ENCODE measurements at places on chromosomes 3 and 15.

- DNase-seq: no peak
Observed at GRCh38 chr3:197000211-197000610, 29.4 kb downstream of the MELTF start.

DNA sequence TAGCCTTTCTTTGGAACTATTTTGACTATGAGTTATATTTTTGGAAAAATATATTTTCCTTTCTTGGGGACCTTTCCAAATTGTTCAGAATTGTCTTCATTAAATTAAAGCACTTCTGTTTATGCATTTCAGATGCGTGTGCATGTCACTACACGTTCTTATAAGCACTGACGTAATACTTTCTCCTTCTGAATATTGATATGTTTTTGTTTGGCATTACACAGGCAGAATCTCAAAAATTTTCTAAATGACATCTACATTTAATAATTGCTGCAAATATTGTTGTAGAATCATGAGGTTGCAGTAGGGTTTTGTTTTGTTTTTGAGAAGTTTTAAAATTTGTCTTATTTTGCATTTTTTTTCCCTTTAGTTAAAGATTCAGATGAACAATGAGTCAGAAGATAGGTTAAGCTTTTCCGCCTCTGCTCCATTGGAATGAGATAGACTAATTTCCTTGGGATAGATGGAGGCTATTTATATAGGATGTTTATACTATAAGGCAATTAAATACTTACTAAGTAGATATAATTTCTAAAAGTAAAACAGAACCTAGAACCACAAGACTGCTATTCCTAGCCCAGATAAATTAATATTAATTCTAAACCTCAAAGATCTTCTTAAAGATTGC is 110.8 kb downstream of the MBNL1 start:
- DNase-seq: no peak

GRCh38 chr3:42739401-42740158 is 33.5 kb downstream of the CCDC13 start:
- no peak for DNase-seq

DNA sequence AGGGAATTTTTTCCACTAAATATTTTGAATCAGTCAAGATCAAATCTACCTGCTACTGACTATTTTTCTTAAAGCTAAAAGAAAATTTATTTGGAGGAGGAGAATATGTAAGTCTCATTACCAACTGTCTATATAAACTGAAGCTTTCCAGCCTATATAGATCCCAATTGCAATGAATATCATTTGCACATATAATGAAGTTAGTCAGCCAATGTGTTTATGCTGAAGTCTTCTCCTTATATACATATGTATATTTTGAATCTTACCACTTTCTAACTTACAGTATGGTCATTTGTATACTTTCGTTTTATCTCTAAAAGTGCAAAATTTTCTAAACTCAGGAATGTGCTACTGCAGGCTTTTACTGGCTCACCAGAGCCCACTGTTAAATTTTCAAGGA is 136.5 kb downstream of the SYNPR start:
- no peak for DNase-seq

- DNase-seq: no peak
Observed at GRCh38 chr3:35664460-35664919, 25.2 kb downstream of the ARPP21 start.

DNA sequence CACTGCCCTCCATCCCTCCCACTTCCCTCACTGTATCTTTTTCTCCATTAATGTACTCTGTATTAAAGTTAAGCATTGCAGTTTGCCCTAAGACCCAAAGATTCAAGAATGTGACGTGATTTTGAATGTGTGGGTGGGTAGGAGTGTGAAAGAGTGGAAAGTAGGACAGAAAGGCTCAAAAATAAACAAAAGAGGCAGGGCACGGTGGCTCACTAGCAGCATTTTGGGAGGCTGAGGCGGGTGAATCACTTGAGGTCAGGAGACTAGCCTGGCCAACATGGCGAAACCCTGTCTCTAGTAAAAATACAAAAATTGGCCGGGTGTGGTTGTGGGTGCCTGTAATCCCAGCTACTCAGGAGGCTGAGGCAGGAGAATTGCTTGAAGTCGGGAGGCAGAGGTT is 18.4 kb downstream of the TFRC start:
- no peak for DNase-seq

- DNase-seq: no peak
Observed at GRCh38 chr15:37019479-37020433, 80.6 kb downstream of the MEIS2 start.

DNA sequence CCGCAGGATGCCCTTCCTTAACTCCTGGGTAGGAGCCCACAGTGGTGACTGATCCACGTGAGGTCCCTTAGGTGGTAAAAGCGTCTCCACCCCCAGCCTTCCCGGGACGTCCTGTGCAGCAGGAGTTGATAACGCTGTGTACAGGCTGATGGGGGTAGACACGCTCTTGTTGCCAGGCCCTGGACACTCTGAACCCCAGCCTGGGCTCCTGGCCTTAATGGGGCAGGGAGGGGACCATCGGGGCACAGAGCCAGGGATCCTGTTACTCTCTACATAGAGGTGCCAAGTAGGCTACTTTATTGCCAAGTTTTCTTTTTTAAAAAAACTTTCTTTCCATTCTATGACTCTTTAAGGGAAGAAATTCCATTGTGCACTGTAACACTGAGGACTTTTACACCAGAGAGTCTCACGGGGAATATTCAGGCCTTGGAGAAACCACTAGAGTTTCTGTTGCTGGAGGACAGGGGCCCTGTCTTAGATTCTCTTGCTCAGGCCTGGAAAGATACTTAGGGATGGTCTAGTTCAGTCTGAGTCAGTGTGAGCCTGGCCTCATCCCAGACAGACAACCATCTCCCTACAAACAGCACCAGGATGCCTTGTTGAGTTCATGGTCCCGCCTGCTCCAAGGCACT is 104.3 kb upstream of the RNU6-1 start:
- DNase-seq: no peak

DNA sequence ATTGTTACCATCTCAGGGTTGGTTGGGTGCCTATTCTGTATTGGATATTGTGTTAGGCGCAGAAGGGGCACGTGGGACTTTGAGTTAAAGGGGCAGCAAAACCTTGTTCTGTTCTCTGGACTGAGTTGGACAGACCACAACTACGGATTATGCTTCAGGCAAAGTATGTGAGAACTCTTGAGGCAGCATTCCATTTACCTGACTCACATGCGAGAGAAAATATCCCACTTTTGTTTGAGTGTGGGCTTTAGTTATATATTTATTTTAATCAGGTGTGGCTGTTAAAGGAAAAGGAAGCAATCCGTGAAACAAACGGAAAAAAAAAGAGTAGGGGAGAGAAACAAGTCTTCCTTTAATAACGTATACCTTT is 627 bp upstream of the PLS1 start:
- DNase-seq: no peak

GRCh38 chr3:126889276-126890201 is 93.4 kb upstream of the PLXNA1 start:
- no peak for DNase-seq

- no peak for DNase-seq
Observed at GRCh38 chr15:34644061-34644460, 60.6 kb upstream of the GOLGA8B start.

- DNase-seq: no peak
Observed at GRCh38 chr3:193830791-193831191, 237.8 kb downstream of the OPA1 start.

DNA sequence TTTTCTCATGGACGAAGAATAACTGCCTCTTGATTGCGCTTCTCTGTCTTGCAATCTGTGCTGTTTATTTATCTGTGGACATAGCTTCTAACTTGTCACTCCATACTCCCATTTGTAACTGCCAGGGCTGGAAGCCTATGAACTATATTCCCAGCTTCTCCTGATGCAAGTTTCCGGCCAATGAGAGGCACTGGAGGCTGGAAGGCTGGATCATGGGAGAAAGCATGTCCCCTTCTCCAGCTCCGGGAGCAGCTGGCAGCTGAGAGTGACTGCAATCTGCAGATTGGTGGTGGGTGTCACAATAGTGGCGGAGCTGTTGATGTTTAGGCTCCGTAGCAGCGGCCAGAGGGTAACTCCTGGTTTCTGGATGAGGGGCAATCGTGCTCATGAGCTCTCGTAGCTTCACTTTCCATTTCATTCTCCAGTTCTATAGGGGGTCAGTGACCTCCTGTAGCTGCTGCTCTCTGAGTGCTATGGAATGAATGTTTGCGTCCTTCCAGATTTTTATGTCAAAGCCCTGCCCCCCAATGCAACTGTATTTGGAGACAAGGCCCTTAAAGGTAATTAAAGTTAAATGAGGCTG is 35.7 kb upstream of the PCSK6 start:
- DNase-seq: no peak

GRCh38 chr3:179812096-179812382 is 159.2 kb downstream of the USP13 start:
- no peak for DNase-seq

DNA sequence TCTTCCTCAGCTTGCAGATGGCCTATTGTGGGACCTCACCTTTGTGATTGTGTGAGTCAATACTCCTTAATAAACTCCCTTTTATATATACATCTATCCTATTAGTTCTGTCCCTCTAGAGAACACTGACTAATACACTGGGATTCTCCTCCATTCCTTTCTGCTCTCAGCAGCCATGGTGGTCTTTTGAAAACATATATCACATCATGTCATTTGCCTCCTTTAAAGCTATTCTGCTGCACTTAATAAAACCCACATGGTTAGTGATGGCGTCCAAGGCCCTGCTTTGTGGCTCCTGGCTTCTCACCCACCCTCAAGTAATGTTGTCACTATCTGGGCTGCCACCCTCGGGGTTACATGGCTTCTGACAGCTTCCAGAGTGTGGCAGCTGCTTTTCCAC is 169.5 kb downstream of the CADPS start:
- DNase-seq: no peak

GRCh38 chr15:21260966-21261395 is 179.3 kb downstream of the POTEB3 start:
- DNase-seq: no peak

- no peak for DNase-seq
Observed at GRCh38 chr15:48493084-48493762, 152.3 kb downstream of the FBN1 start.

- no peak for DNase-seq
Observed at GRCh38 chr3:52302426-52303145, 13.5 kb upstream of the DNAH1 start.

GRCh38 chr3:50815844-50816243 is 141.1 kb downstream of the DOCK3 start:
- peak; percentile 4 for DNase-seq

DNA sequence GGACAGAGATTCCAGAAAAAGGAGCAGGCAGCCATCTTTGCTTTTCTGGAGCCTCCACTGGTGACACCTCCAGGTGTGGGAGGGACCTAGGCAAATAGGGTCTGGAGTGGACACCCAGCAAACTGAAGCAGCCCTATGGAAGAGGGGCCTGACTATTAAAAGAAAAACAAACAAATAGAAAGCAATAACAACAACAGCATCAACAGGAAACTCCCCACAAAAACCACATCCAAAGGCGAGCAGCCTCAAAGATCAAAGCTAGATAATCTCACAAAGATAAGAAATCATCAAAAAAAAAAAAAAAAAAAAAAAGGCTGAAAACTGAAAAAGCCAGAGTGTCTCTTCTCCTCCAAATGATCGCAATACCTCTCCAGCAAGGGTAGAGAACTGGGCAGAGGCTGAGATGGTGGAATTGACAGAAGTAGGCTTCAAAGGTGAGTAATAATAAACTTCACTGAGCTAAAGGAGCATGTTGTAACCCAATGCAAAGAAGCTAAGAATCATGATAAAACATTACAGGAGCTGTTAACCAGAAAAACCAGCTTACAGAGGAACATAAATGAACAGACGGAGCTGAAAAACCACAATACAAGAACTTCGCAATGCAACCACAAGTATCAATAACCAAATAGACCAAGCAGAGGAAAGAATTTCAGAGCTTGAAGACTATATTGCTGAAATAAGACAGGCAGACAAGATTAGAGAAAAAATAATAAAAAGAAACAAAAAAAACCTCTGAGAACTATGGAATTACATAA is 225.4 kb downstream of the CTNNB1 start:
- DNase-seq: peak; percentile 24

DNA sequence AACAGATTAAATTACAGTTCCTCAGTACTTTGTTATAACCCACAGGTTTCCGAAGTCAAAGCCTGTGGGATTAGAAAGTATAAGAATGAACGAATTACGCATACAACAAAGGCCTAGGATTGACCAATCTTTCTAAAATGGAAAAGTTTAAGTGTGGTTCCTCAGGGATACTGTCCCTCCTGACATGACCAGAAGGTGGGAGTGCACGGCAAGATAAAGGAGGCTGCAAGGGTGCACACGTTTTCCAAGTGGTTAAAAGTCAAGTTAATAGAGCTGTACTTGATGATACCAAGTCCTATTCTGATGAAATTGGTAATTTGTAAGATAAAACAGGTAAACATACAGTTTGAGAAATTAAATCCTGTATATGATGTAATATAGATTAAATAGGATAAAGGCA is 96.2 kb downstream of the ALDH1A2 start:
- DNase-seq: no peak

DNA sequence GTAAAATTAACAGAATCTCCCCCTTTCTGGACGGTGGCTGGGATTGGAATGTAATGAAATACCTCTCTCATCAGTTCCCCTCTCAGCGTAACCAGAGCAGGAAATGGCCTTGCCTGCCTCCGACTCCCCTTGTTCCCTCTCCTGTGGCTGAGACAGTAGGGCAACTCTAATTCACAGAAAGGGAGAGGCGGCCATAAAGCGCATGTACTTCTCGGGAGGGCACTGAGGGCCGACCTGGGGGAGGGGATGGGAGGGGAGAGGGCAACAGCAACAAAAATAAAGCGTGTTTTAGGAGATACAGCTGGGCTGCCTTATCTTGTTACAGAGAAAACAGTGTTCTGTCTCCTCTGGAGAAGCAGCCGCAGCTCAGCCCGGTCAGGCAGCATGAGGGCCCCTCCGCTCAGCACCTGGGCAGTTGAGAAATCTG is 783.3 kb upstream of the ARRDC4 start:
- no peak for DNase-seq

GRCh38 chr15:32826685-32827084 is 108.9 kb downstream of the GREM1 start:
- no peak for DNase-seq

DNA sequence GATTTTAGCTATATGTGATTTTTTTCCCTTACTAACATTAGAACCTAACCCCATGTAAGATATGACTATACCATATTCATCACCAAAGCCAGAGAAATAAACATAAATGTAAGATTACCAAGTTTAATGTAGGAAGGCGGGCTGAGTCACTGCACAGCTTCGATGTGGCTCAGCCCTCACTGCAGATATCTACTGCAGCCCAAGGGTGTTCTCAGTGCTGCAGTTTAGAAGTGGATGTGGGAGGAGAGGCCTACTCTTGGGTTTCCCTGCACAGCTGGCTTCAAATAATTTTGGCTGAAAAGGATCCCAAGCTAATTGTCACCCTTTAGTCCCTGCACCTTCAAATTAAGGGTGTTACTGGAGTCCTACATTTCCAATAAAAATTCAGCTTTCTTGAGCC is 9.3 kb downstream of the ARPP19 start:
- DNase-seq: peak; percentile 78

DNA sequence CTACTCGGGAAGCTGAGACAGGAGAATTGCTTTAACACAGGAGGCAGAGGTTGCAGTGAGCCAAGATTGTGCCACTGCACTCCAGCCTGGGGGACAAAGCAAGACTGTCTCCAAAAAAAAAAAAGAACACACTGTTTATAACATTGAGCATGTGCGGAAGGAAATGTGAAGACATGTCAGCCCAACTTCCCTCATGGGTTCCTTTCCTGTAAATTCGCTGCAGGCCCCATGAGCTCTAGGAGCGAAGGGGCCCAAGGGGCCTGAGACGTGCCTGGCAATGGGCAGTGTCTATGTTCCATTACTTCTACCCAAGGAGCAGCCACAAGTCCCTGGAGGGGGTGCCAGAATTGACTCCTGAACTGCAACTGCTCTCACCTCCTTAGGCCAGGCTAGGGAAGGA is 3.2 kb downstream of the PFKFB4 start:
- no peak for DNase-seq

GRCh38 chr3:155026999-155027591 is 53.0 kb upstream of the MME start:
- no peak for DNase-seq

Measured in activated CD4-positive, alpha-beta T cell treated with anti-CD3 and anti-CD28 coated beads, Interleukin-2, Interleukin-4, amounts not matched to agents 100 ng/mL and 50 ng/mL, durations not matched to agents 16 hours and 8 hours (primary cell).